ENCODE measurements at places on chromosomes 2 and 18.

GRCh38 chr2:241842620-241843211, 16.0 kb downstream of the PDCD1 start:
- DNase-seq, result peak; percentile 82

DNA sequence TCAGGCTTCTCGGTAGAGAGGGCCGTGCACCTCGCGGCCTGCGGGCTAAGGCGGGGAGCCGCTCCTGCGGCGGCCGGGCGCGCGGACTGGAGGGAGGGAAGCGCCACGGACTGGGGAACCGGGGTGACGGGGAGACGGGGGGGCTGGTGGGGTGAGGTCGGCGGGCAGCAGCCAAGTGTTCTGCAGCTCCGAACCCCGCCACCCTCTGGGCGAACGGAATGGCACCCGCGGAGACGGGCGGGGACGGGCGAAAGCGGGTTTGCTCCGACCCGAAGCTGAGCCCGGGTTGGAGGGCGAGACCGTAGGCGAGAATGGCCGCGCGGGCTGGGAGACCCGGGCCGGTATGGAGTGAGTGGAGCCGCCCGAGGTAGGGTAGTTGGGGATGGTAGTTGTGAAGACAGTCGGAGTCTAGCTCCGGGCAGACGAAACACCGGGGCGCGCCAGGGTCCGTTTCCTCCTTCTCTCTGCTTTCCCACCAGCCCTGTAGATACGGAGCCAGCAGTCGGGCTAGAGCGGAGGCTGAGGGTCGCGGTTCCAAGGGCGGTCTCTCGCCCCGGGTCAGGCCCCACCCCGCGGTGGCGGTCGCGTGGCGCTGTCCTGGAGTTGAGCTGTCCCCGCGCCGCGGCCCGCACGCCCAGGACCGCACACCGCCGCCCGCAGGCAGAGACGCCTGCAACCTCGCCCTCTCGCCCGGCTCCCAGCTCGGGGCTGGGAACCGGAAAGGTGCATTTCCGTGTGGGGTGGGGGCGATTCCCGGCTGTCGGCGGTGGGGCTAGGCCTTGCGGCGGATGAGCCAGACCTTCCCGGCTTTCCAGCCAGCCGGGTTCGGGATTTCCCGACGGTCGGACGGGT, 160.3 kb upstream of the SIX2 start:
- DNase-seq, result peak; percentile 65

GRCh38 chr2:62293490-62294271, 97.8 kb downstream of the B3GNT2 start:
- DNase-seq, result peak; percentile 90

DNA sequence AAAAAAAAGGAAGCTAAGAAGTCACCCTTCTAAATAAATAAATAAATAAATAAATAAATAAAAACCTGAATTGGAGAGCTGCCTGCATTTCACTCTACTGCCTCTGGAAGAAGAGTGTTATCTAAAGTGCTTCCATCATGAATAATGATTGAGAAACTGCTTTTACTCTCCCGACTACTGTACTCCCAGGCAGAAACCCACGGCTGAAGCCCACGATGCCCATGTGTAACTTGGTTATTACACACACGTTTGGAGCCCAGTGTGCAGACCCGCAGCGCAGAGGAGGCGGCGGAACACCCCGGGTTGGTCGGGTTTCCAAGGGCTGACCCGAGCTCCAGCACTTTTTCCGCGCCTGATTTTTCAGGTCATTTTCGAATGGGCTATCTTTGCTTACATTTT, 697 bp upstream of the SPATS2L start:
- DNase-seq, result peak; percentile 72

- DNase-seq, result no peak
Measured at GRCh38 chr2:129782633-129782990, 196.9 kb upstream of the RAB6C start.

GRCh38 chr2:179201869-179202268, 62.8 kb downstream of the SESTD1 start:
- DNase-seq, result no peak

- DNase-seq, result no peak
Measured at GRCh38 chr2:43207553-43208300, 18.7 kb downstream of the ZFP36L2 start.

GRCh38 chr2:10983711-10984110, 72.0 kb downstream of the KCNF1 start:
- DNase-seq, result no peak

- DNase-seq, result peak; percentile 76
Measured at GRCh38 chr2:218010140-218010983, 7.6 kb upstream of the TNS1 start.

DNA sequence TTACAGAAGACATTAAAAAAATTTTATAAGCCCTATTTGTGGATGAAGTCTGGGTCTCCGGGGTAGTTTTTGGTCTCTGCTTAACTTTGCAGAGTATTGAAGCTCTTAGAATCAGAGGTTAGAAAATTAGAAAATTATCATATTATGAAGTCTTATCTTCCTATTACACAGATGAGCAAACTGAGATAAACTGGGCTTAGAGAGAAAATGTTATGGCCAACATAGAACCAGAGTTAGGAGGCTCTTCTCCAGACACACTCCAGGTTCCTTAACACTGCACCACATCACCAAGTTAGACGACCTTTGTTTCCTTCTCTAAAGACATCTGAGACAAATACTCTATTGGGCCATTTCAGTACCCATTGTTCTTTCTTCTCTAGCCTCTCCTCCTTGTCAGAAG, 36.7 kb upstream of the NEB start:
- DNase-seq, result no peak

GRCh38 chr2:174120346-174120745, 128.0 kb downstream of the OLA1 start:
- DNase-seq, result no peak

GRCh38 chr2:88739985-88740600, 48.6 kb downstream of the RPIA start:
- peak; percentile 66 for DNase-seq

DNA sequence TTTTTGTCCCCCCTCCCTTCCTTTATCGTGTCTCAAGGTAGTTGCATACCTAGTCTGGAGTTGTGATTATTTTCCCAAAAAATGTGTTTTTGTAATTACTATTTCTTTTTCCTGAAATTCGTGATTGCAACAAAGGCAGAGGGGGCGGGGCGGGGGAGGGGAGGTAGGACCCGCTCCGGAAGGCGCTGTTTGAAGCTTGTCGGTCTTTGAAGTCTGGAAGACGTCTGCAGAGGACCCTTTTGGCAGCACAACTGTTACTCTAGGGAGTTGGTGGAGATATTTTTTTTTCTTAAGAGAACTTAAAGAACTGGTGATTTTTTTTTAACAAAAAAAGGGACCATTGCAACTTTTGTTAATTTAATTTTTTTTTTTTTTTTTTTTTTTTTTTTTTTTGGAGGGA, 2.1 kb downstream of the SOX11 start:
- no peak for DNase-seq

DNA sequence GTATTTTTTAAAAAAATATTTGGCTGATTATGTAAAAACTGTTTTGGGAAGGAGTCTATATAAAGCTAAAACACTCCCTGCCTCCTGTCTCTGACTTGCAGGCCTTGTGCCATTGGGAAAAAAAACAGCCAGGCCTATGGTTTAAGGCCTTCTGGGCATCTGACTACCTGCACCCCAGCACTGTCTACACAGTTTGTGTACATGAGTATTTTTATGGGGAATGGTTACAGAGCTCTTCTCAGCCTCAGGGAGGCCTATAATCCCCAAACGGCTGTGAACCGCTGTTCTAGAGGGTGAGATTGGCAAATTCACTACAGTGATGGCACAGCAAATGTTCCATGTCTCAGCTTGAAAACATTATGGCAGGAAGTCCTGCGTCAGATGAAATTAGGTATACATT, 96.1 kb downstream of the LTBP1 start:
- DNase-seq, result no peak

GRCh38 chr2:232027530-232027929, 66.0 kb downstream of the DIS3L2 start:
- DNase-seq, result no peak

- no peak for DNase-seq
Measured at GRCh38 chr18:49238433-49239042, 221.9 kb downstream of the DYM start.

DNA sequence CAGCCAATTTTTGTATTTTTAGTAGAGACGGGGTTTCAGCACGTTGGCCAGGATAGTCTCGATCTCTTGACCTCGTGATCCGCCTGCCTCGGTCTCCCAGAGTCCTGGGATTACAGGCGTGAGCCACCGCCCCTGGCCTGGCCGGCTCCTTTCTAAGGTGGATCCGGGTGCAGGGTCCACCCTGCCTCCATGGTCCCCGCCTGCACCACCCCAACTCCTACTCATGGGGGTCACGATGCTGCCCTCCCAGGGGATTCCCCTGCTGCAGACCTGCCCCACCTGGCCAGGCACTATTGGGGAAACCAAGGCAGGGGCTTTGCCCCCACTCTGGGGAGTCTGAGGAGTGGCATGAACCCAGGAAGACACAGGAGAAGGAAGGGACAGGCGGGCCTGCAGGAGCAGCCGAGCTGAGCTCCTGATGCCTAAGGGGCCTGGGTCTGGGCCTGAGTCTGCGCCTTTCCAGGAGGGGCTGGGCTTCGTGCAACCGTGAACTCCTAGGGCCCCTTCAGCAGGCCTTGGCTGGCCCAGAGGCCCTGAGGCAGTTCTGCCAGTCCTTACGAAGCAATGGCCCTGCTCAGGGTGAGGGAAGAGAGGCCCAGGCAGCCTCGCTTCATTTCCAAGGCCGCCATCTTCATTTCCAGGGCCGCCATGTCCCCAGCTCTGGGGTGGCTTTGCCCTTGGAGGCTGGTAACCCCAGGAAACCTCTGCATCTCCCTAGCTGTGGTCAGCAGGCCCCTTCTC, 67.2 kb upstream of the SMAD7 start:
- peak; percentile 50 for DNase-seq

DNA sequence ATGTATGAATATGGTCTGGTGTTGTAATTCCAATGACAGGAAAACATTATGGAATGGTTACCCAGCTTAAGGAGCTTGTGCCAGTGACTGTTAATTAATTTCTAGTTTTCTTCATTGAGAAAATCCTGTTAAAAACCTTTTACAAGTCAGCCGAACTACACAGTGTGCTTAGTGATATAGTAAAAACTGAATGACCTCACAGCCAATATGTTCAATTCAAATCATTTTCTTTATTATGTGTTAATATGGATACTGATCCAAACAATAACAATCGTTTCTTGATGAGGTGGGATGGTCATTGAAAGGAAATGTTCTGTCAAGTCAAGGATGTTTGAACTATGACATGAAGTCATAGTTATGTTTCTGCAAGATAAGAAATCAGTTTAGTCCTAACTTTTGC, 41.6 kb upstream of the RMDN2 start:
- DNase-seq, result no peak

DNA sequence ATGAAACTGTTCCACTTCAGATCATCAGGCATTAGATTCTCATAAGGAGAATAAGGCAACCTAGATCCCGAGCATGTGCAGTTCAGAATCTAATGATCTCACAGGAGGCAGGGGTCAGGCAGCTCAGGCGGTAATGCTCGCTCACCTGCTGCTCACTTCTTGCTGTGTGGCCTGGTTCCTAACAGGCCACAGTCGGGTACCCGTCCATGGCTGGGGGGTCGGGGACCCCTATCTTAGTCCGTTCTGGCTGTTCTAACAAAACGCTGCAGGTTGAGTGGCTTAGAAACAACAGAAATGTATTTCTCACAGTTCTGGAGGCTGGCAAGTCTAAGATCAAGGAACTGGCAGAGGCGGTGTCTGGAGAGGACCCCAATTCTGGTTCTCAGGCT, 79.2 kb downstream of the ASB1 start:
- DNase-seq, result no peak

GRCh38 chr2:160254189-160254762, 54.2 kb upstream of the ITGB6 start:
- no peak for DNase-seq

GRCh38 chr18:9422816-9423519, 52.3 kb upstream of the RALBP1 start:
- no peak for DNase-seq

GRCh38 chr2:237909075-237909695, 49.8 kb downstream of the RAMP1 start:
- DNase-seq, result no peak

DNA sequence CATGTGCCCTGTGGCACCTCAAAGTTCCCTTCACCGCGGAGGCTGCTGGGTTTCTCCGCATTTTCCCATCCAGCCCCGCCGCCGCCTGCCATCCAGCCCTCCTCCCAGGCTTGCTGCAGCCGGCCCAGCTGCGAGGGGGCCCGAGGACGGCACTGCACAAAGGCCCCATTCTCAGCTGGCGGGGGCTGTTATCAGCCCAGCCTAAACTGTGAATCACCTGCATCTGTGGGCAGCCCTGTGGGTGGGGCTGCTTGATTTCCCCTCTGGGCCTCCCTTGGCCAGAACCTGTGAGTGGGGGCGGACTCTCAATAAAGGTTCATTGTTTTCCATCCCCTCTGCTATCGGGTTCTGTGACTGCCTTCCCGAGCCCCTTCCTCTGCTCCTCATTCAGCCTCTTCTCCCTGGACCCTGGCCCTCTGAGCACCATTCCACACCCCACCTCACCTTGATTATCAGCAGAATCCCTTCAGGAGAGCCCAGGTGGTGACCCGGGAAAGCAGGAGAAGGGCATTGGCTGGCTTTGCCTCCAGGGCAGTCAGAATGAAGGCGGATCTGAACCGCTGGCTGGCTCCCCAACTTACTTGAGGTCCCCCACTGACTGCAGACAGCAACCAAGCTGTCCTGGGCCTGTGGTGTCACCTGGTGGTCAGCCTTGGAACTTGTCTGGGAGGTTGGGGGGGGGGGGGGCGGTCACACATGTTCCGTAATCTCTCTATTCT, 204.5 kb downstream of the ZFP36L2 start:
- no peak for DNase-seq

DNA sequence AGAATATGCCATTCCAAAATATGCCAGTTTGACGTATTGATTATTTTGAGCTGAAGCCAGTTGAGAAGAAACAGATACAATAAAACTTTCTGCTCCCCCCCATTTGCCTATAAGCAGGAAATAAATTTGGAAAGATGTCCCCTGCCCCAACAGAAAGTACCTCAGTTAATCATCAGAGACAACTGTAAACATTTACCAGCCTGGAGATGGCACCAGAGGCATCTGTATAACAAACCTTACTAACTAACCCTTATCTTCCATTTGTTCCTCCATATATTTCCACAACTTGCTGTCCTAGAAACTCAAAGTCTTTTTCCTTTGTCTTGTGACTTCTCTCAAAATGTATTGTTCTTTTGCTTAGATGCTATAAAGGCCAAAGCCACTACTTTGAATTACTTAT, 93.8 kb downstream of the AKAIN1 start:
- DNase-seq, result no peak

- no peak for DNase-seq
Measured at GRCh38 chr2:81206216-81206615, 901.7 kb upstream of the LRRTM1 start.

DNA sequence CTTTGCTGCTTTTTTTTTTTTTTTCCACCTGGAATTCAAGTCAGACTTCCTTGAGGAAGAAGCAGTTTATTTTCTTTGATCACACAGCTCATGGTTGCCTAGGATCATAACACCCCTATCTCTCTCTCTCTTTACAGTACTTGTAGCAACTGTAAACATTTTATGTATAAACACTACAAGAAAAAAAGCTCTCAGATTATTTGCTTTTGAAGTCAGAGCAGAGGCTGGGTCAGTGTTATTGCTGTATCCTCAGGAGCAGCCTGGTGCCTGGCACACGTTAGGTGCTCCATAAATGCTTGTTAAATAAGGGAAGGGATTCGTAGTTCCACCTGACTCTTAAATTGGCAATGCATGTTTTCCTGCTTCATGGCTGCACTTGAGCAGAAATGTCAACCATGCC, 221.2 kb downstream of the TGIF1 start:
- no peak for DNase-seq

- DNase-seq, result no peak
Measured at GRCh38 chr2:38740851-38741731, 10.1 kb downstream of the SRSF7 start.

All from upper lobe of right lung (tissue), 1 donor.